ENCODE measurements at places on chromosomes 3 and 15. TPM values are rescaled to one million over a fixed set of nuclear protein-coding genes. Genes with fewer than 3 reads are reported as not detected.

- DNase-seq = no peak
These were observed 113.0 kb downstream of the TBC1D5 start for GRCh38 chr3:17629400-17629799.

- no peak for DNase-seq
These were observed 51.6 kb upstream of the DUT start for GRCh38 chr15:48279608-48280007.

DNA sequence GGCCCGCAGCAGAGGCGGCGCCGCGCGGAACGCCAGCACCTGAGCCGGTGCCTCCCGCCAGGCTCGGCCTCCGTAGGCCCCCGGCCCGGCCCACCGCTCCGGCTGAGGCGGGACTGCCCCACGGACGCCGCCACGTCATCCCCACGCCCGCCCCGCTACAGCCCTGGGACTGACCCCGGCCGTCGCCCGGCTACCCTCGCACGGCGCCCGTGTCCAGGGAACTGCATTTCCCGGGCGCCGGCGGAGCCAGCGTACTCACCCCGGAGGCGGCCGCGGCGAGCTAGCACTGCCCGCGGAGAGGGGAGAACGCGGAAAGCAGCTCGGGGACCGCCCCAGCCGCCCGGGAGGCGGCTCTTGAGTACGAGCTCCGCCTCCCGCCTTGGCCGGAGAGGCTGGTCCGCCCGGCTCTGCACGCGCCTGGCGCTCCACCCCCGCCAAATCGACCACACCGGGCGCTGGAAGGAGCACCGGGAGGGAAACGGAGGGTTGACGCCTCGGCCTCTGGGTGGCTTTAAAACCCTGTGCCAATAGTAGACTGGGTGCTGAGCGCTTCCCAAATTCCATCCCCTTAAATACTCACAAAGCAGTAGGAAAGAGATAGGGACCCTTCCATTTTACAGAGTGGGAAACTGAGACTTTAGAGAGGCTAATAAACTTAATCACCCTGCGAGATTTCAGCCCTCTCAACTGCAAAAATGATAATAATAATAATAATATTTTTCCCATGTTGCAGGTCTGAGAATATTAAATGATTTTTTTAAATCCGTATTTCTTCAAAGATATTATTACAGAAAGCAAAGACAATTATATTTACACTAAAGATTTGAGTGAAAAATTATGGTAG lies at the start of gene B4GALT4:
B4GALT4 (minus strand) TSS at position 288 of the 844 bp plus-strand sequence. CDS start 10,779 bp downstream, outside the sequence.
- DNase-seq = peak; percentile 97

GRCh38 chr15:73826711-73827251 lies 46.6 kb upstream of the TBC1D21 start:
- DNase-seq = no peak

- DNase-seq = no peak
These were observed 122.6 kb upstream of the EPHA3 start for GRCh38 chr3:88984832-88985231.

- no peak for DNase-seq
These were observed 27.8 kb downstream of the IL5RA start for GRCh38 chr3:3082234-3082924.

DNA sequence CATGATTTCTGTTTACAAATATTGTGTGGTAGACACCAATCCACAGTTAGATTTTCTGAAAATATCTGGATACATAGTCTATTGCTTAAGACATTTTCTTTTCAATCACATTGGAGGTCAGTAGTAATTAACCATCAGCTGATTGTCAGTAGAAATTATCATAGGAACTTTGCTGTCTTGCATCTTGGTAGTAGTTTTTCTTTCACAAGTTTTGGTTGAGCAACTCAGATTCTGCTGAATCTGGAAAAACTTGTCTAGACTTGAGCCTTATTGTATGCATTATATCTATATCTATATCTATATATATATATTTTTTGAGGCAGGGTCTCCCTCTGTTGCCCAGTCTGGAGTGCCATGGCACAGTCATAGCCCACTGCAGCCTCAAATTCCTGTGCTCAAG lies 4.0 kb downstream of the RAB11A start:
- DNase-seq = no peak

- DNase-seq = no peak
These were observed 38.0 kb downstream of the RAB7A start for GRCh38 chr3:128763967-128764366.

GRCh38 chr15:31235311-31236183 lies 91.1 kb upstream of the KLF13 start:
- peak; percentile 82 for DNase-seq

GRCh38 chr3:194905696-194906095 lies 220.0 kb downstream of the FAM43A start:
- no peak for DNase-seq

Gene CCDC54
- not detected for total RNA-seq

Gene GOLGA8H
- total RNA-seq = 0.52 TPM

Gene LARP6
- 44.7 TPM for total RNA-seq

Data from posterior vena cava (tissue), 2 donors.